KBM-7 (cell line): ENCODE measurements at places on chromosomes 6 and 20.
A peak's percentile ranks its signal among the peaks of the same experiment; 100 is the strongest.

DNA sequence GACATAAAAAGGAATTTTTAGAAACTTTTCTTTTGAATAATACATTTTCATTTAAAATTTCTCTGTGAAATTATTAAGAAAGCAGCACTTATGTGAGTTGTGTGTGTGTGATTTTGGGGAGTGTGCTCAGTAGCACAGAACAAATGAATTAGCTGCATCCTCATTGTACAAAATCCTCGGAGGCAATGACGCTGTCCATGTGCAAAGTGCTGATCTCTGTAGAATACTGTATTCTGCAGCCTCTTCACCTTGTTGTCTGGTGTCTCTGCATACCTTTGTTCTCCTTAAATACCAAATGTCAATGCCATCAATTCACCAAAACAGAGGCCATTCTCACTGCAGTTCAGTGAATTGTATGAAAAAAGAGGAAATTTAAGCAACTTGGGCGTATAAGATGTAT lies 838.4 kb downstream of the QKI start:
- peak; percentile 0 for DNase-seq

DNA sequence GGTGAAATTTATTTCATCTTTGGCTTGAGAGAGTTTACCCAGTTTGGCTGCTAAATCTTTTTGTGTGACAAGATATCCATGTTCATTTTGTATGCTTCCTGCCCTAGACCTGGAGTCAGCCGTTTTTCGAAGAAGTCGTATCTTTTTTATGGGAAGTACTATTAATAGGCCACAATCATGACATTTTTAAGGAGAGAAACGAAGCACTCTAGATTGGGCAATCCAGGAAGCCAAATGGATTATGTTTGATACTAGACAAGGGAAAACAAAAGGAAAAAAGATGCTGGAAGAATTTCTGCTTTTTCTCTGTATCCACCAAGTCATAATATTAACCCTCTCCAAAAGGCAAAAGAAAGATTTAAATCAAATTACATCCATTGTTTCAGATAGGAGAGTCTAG lies 214.6 kb downstream of the HDGFL1 start:
- DNase-seq = no peak

DNA sequence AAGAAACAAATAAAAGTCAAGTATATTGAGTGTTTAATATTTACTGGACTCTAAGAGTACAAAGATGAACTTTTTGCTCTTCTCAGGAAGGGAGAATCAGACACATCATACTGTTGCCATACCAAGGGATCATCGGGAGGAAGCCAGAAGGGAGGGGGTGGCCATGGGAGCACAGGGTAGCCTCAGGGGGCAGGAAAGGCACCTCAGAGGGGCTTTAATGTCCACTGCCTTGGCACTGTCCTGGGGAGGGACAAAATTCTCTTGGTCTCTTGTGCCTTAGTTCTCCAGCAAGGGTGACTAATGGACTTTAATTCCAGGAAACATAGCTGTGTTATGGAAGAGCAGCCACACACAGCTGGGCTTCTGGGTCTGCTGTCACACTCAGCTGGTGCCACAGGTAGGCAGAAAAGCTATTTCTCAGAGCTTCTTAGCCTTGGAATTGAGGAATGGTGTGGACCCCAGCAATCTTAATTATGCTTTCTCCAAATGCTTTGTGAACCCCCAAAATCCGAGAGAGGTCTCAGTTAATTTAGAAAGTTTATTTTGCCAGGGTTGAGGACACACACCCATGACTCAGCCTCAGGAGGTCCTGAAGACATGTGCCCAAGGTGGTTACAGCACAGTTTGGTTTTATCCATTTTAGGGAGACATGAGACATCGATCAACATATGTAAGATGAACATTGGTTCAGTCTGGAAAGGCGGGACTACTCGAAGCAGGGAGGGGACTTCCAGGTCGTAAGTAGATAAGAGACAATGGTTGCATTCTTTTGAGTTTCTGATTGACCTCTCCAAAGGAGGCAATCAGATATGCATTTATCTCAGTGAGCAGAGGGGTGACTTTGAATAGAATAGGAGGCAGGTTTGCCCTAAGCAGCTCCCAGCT lies 53.2 kb downstream of the MRAP2 start:
- DNase-seq = no peak

DNA sequence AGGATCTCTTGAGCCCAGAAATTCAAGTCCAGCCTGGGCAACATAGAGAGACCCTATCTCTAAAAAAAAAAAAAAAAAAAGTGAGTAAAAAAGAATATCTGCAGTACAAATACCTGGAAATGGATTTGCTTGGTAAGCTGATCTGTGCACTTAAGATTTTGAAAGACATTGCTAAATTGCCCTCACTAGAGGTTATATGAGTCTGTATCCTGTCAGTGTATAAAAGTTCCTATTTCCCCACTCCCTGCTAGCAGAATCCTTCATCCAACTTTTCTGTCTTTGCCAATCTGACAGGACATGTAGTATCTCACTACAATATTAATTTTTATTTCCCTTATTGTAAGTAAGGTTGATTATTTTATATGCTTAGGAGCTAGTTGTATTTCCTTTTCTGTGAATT lies 36.1 kb downstream of the BICRAL start:
- DNase-seq = no peak

DNA sequence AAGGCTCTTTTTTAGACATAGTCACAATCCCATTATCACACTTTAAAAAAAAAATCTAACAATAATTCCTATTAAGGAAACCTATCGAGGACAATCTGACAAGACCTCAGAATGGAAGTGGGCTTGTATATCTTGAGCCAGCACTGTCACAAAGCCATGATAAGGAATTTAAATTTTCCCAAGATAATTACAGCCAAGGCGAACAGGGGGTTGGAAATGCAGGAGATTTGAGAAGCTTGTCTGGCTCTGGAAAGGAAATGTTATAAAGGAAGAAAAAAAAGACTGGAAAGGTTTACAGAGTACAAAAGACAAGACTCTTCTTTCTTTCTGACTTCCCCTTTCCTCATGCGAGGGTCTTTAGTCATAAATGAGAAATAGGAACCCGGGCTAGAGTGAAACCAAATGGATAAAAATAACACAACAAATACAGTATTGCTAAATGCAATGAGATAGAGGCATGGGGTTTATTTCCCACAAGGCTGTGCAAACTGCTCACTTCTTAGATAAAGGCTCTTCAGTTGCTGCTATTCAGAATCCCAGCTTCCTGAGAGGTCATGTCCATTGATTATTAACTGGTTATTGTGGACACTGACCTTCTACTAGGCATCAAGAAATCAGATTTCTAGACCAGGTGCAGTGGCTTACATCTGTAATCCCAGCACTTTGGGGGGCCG lies 13.4 kb upstream of the GHRH start:
- DNase-seq = peak; percentile 74

DNA sequence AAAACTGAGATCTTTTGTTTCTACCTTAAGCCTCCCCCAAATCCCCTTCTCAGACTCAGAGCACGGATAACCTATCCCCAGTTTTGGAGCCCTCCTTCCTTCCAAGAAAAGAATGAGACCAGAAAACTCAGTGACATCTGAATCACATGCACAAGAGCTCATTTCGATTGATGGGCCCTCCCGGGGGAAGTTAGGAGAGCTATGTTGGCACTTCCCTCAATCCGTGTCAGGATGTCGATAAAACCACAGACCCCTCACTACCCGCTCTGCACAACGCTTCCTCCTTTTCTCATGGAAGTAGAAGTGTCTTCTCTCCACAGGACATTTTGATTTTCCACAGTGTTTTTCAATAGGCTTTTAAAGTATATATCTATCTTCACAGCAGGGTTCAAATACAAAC lies 332.4 kb downstream of the HACE1 start:
- peak; percentile 72 for DNase-seq

- no peak for DNase-seq
These were observed 536 bp upstream of the FNDC1 start for GRCh38 chr6:159168536-159169192.

DNA sequence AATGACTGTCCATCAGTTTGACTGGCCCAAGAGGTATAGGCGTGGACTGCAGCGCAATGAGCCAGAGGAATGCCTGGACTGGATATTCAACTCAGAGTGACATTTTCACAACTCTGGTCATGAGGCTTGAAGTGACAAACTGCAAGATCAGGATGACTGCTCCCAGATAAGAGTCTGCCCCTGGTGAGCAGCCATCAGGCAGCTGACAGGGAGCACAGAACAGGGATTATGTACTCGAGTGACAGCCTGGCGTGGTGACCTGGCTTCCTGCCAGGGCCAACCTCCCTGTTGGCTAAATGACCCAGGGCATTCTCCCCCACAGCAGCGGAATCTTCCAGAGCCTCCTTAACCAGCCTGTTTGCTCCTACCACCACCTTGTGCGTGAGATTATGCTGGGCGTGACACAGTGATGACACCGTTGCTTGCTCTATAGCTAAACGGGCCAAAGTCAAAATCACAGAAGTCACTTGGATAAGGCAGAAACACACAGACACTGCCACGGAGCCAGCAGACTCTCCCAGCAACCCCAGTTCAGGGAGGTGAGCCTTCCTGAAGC lies 209.1 kb upstream of the JARID2 start:
- peak; percentile 53 for DNase-seq

GRCh38 chr6:113011389-113011788 lies 664.3 kb downstream of the RFPL4B start:
- DNase-seq = no peak
